MCF 10A (cell line): ENCODE measurements at places on chromosomes 5 and 9. TPM values are rescaled to one million over a fixed set of nuclear protein-coding genes. Genes with fewer than 3 reads are reported as not detected.

Gene CFAP90
- not detected in 2 replicates for total RNA-seq

Gene AIF1L
- 2.6 and 4.1 TPM in 2 replicates for total RNA-seq

Gene DENND4C
- 26.4 and 36.4 TPM in 2 replicates for total RNA-seq

Gene LMX1B
- total RNA-seq, result 3.4 and 3.9 TPM in 2 replicates

Gene PCDHGA9
- 0.89 and 1.3 TPM in 2 replicates for total RNA-seq

Gene POLR3G
- total RNA-seq, result 13.2 and 13.6 TPM in 2 replicates

Gene ST8SIA4
- 0.26 and 0.54 TPM in 2 replicates for total RNA-seq

Gene IFNK
- total RNA-seq, result not detected in 2 replicates

Gene NADK2
- total RNA-seq, result 36.2 and 37.1 TPM in 2 replicates

Gene TMED9
- 301 and 365 TPM in 2 replicates for total RNA-seq

Gene SPINK7
- total RNA-seq, result not detected in 2 replicates

Gene SPINK6
- 0.56 and 1.9 TPM in 2 replicates for total RNA-seq

Gene CMYA5
- 0.37 and 0.61 TPM in 2 replicates for total RNA-seq

Gene ANKRD31
- 0.28 and 0.56 TPM in 2 replicates for total RNA-seq

Gene LCN9
- not detected in 2 replicates for total RNA-seq

Gene DDX4
- total RNA-seq, result not detected in 2 replicates

Gene FCN2
- total RNA-seq, result not detected in 2 replicates

Gene SLC46A2
- not detected in 2 replicates for total RNA-seq

Gene ZFP37
- total RNA-seq, result 3.5 and 4.0 TPM in 2 replicates

Gene PDE6A
- 0.22 and 0.42 TPM in 2 replicates for total RNA-seq

Gene CNTLN
- total RNA-seq, result 6.7 and 7.4 TPM in 2 replicates

Gene C5orf22
- 18.5 and 19.6 TPM in 2 replicates for total RNA-seq

Gene SLC45A2
- not detected in 2 replicates for total RNA-seq

Gene ATP10B
- total RNA-seq, result not detected in 2 replicates

Gene CD274
- total RNA-seq, result 1.9 and 2.6 TPM in 2 replicates

Gene ENTPD8
- not detected in 2 replicates for total RNA-seq

Gene IFNA8
- not detected in 2 replicates for total RNA-seq

Gene SIL1
- total RNA-seq, result 114 and 175 TPM in 2 replicates

Gene ADAMTS6
- 17.8 and 19.5 TPM in 2 replicates for total RNA-seq

Gene QRFP
- not detected in 2 replicates for total RNA-seq
